NCI-H1436 (cell line): ENCODE measurements at places on chromosomes 4 and X.

DNA sequence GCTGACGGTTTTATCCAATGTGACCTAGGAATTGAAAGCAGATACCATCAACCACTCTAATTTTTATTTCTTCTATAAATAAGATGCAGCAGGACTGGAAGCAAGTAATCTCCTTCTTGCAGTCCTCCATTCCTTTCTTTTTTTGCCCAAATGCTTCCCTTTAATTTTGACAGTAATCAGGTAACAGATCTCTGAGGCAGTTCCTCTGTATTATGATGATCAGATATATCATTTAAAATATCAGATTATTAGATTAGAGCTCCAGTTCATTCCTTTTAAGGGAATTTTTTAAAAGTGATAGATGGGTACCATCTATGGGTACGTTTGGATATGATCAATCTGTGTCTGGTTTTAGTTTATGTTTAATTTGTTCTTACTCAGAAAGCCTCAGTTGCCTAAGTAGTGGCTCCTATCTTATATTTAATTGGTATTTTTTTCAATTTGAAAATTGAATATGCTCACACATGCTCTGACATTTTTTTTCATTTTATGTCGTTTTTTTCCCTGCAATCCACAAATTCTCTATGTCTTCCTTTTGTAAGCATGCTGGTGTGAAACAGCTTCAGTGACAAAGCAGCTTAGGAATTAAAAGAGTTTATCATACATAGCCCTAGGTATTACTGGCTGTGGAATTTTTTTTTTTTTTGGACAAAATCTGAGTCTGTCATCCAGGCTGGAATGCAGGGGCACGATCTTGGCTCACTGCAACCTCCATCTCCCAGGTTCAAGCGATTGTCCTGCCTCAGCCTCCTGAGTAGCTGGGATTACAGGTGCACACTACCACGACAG is 73.7 kb upstream of the ANK2 start:
- no peak for DNase-seq

- DNase-seq: peak; percentile 69
Measured at GRCh38 chrX:9342561-9343051, 122.3 kb upstream of the TBL1X start.

GRCh38 chrX:24259544-24260240 is 54.2 kb downstream of the SUPT20HL2 start:
- DNase-seq: peak; percentile 23

- no peak for DNase-seq
Measured at GRCh38 chrX:107734646-107735045, 40.9 kb downstream of the TSC22D3 start.

GRCh38 chr4:152281822-152282221 is 254.1 kb downstream of the FBXW7 start:
- DNase-seq: no peak

- peak; percentile 86 for DNase-seq
Measured at GRCh38 chr4:72094059-72094797, 62.4 kb downstream of the NPFFR2 start.

- DNase-seq: no peak
Measured at GRCh38 chr4:175873707-175874106, 61.6 kb upstream of the GPM6A start.

DNA sequence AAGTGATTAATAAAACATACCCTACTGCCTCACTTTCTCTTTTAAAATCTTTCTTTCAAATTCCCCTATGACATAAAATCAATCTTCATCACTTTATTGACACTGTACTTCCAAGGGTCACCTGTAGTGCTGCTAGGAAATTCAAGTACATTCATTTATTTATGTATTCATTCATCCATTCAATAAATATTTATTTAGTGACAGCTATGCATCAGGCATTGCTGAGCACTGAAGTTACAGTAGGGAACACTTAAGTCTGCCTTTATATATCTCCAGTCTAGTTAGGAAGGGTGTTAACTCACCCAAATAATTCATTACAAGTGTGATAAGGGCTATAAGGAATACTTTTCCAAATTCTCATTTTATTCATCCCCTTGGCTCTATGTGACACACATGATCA is 2.3 kb downstream of the SYTL5 start:
- DNase-seq: no peak
